Pancreas (tissue), 10 donors: ENCODE measurements at places on chromosomes 16 and 17.
A peak's percentile ranks its signal among the peaks of the same experiment; 100 is the strongest.

DNA sequence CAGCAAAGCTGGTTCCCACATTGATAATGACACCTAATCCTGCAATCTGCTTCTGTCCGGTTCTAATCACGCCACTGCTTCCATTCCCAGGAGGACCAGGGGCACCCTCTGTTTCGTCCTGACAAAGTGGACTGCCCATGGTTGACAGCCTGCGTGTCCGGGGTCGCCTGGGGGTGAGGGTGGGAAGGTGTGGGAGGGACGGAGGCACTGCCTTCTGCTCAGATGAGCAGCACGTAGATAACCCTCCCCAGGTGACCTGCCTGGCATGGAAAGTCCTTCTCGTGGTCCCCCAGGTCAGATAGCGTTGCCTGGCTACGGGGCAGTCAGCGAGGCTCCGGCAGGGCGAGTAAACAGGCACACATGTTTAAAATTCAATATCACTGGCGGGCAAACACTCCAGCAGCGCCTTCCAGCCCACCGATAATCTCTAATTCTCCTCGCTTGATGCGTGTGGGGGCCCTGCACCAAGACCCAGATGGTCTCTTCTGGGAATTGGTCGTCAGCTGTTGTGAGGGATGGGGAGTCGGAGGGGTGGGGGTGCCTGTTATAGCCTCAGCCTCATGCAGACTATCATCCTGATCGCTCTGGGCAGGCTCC is 132.2 kb downstream of the RAP1GAP2 start:
- DNase-seq: peak; percentile 61

DNA sequence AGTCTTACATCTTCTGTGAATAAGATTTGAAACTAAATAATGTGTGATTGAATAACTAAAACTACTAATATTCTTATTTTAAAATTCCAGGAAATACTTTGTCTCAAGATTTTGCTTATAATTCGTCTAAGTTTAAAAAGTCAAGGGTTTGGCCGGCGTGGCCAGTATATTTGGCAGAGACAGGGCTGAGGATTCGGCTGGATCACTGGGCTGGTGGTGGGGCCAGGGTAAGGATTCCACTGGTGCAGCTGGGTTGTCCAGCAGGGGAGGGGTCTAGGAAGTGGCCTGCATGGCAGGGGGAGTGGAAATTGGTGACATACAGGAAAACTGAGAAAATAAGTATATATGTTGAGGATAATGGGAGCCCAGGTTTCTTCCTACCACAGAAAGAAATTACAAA is 75.7 kb downstream of the MYO1D start:
- DNase-seq: no peak

GRCh38 chr16:8718851-8719680 is 44.6 kb downstream of the ABAT start:
- no peak for DNase-seq

GRCh38 chr17:75576661-75577060 is 10.9 kb upstream of the MYO15B start:
- no peak for DNase-seq

GRCh38 chr16:8542393-8542792 is 47.9 kb downstream of the TMEM114 start:
- no peak for DNase-seq

- DNase-seq: no peak
Observed at GRCh38 chr17:57113011-57113410, 28.0 kb downstream of the AKAP1 start.
